ENCODE measurements at places on chromosomes 13 and 19.

DNA sequence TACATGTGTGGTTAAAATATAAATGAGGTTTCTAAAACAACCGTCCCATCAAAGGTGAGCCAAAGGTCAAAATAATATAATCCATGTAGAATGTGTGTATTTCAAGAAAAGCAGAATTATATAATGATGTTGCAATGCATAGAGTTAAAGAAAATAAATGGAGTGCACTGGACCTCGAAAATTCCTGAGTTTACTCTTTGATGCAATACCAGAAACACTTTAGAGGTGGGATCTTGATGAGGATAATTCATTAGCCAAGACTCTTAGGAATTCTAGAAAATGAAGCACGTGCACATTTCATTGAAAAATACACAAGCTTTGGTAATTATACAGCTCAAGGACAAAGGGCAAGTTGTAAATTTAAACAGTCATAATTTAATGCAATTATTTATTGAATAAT is 508.9 kb upstream of the ARGLU1 start:
- no peak for DNase-seq

DNA sequence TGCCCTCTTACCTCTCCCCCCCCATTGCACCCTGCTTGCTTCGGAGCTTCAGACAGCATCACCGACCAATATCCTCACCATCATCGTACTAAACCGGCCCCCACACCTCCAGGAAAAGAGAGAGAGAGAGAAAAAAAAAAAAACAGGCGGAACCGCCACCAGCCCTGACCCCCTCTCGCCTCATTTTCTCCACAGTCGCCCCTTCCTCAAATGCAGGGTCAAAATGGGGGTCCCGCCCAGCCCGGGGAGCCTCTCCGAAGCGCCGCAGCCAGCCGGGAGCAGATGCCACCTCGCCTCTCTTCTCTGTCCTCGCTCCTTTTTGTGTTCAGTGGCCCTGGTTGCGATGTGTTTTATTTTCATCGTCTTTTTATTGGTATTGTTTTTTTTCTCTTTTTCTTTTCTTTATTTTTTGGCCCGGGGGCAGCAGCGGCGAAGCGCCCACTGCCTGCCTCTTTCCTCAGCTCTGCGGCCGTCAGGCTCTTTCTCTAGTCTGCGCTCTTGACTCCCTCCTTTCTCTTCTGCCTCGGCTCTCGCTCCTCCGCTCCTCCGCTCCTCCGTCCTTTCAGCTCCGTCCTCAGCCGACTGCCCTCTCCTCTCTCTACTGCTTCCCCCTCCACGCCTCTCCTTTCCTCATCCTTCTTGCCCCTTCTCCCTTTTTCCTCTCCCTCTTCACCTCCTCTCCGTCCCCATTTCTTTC is 41.4 kb downstream of the DEDD2 start:
- DNase-seq = no peak

- no peak for DNase-seq
Measured at GRCh38 chr19:3543150-3544057, 4.4 kb downstream of the TEKTIP1 start.

DNA sequence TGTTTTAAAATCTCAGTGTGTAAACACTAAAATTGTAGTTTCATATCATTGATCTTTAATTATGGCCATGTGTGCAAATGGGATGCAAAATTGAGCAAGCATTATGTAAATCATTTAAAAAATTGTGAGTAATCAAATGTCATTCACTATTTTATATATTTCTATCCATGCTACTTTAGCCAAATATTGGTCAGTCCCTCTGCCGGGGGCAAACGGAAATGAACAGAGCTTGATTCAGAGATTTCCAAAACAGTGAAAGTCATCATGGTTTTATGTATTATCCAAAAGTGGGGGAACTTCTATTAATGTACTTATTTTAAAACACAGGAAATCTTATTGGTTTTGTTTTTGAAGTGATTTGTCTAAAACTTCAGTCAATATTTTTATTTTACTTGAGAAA is 219.1 kb downstream of the IRS2 start:
- DNase-seq = no peak

DNA sequence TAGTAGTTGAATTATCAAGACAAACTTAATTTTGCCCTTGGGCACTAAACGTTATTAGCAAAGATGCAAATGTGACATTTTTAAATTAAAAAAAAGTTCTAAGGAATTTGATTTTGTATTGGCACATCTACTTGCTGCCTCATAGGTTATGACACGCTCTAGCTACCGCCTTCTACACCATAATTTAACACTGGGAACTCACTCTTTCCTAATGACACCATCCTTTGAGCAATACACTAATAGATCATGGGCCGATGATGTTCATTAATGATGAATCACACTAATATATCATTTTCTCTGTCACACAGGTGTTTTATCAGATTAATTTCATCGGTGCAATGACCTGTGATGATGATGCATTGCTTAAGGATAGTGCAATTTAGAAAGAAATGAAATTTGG is 528.8 kb upstream of the PCDH9 start:
- DNase-seq = no peak

- no peak for DNase-seq
Measured at GRCh38 chr19:807627-808422, 10.6 kb downstream of the PTBP1 start.

GRCh38 chr13:40495621-40496001 is 170.8 kb downstream of the FOXO1 start:
- DNase-seq = no peak

DNA sequence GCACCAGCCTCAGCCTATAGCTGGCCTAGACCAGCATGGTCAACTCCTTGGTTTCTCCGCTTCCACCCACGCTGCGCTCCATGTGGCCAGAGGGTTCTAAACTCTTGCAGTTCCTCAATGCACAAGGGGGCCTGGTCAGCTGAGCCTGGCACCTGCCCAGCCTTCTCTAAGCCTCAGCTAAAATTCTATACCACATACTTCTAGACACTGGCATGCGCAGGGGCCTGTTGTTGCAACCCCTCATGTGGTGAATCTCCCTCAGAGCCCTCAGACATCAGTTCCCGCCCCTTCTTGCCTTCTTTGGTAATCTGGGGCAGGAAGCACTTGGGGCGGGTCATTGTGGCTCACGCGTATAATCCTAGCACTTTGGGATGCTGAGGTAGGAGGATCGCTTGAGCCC is 19.7 kb upstream of the LDLR start:
- no peak for DNase-seq

DNA sequence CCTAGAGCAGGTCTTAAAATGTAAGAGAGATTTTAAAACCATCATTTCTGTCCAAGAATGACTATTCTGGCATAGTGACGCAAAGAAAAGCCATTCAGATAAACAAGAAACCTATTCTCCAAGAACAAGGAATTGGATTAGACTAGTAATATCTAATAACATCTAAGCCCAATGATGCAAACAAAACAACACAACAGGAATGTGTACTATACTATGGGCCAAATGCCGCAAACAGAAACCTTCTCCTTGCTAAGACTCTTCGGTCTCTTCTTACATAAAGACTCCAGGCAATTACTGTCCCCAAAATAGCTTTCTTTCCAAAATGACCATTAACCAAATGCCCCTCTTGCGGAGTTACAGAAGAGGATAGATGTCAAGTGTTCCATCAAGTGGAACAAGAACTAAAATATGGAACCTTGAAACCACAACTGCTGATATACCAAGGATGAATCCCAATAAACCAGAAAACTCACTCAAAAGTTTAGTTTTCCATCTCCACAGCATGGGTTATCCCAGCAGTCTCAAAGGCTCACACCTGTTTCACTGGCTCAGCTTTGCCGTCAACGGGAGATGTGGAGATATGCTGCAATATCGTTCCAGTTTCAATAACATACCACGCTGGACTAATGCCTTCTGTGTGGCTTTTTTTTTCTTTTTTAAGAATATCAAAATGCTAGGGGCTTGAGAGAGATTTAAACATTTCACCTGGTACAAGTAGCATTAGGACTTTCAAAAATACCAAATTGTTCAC is 76.2 kb downstream of the FOXO1 start:
- no peak for DNase-seq

DNA sequence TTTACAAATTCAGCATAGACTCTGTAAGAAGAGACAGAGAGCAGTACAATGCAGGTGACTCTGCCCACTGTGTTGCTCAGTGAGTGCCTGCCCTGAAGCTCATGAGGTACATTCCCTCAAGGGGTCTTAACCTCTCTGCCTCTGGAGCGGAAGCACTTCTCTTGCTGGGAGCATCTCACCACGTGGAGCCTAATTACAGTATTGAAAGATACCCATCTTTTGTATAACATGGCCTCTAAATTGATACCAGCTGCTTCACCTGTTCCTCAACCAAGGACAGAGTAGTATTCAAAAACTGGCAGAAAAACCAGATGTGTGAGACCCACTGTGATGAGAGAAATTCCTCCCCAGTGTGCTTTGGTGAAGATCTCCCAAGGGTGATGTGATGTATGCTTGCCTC is 77.1 kb downstream of the SACS start:
- no peak for DNase-seq
